ENCODE measurements at places on chromosomes 16 and 17.

- peak; percentile 44 for DNase-seq
These were observed 6.7 kb upstream of the KRT31 start for GRCh38 chr17:41404024-41404671.

GRCh38 chr17:75110234-75110937 is 617 bp downstream of the ARMC7 start:
- no peak for DNase-seq

DNA sequence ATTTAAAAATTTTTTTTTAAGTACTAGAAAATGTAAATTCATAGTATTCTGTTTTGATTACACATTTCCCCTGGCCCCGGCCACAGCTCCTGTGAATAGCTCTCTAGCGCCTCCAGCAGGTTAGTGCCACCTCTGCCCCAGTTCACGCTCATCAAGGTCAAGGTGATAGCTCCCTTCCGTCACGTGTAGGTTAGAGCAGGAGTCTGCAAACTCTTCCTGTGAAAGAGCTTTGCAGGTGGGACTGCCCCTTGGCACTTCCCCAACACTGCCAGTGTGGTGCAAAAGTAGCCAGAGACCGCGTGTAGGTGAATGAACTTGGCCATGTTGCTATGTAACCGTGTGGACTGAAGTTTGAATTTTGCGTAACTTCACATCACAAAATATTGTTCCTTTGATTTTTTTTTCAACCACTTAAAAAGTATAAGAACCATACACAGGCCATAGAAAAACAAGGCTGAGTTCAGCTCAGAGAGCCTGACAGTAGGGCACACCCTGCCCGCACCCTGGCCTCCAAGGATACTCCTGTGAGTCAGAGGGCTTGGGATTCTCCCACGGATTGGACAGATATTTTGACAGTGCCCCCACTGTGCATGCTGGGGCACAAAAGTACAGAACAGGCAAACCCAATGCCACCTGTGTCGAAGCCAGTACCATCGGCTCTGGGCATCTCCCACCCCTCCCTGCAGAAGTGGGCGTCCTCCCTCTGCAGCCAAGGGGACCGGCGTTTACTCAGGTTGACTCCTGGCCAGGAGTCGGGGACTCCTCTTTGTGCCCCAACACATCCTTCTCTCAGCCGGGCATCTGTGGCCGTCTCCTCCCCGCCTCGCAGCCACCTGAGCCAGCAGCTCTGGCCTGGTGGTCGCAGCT is 92.0 kb upstream of the CHMP6 start:
- DNase-seq = no peak

DNA sequence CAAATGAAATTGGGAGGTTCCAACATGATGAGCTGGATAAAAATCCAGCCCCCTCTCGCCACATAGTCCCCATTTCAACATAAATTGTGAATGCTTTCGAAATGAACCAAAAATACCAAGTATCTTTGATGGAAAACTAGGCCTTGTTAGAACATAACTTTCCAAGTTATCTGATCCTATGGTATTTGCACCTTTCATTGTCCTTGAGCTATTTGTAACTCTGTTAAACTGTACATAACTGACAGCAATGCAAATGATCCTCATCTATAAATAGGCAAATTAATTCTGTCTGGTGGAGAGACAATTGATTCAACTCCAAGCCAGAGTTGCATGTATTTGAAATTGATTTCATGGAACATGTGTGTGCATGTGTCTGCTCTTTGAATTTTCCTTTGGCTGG is 18.2 kb downstream of the CMTM4 start:
- DNase-seq = no peak

GRCh38 chr16:50304467-50305440 is 38.4 kb downstream of the ADCY7 start:
- DNase-seq = no peak

DNA sequence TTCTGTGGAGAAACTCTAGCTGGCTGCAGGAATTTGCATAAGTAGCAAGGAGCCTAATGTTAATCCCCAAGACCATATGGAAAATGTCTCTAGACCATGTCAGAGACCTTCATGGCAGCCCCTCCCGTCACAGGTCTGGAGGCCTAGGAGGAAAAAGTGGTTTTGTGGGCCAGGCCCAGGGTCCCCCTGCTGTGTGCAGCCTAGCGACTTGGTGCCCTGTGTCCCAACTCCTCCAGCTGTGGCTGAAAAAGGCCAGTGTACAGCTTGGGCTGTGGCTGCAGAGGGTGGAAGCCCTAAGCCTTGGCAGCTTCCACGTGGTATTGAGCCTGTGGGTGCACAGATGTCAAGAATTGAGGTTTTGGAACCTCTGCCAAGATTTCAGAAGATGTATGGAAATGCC is 306.9 kb upstream of the CA10 start:
- DNase-seq = no peak

DNA sequence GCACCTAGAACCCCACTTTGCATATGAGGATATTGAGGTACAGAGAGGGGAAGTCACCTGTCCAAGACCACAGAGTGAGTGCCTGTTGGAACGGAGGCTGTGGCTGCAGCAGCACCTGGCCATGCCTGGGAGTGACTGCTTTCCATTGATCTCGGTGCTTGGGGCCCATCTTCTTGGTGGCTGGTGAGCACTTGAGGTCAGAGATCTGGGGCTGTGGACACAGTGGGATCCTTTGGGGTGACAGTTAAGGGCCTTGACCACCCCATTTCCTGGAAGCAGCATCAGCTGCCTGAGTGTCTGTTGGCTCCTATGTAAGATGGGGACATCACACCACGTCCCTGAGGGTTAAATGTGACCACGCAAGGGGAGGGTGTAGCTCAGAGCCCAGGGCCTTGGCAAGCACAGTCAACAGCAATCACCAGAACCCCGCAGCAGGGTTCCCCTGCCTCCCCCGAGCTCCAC is 111.7 kb downstream of the IRF8 start:
- no peak for DNase-seq

- peak; percentile 77 for DNase-seq
These were observed 3.4 kb upstream of the MTSS2 start for GRCh38 chr16:70689035-70689969.

DNA sequence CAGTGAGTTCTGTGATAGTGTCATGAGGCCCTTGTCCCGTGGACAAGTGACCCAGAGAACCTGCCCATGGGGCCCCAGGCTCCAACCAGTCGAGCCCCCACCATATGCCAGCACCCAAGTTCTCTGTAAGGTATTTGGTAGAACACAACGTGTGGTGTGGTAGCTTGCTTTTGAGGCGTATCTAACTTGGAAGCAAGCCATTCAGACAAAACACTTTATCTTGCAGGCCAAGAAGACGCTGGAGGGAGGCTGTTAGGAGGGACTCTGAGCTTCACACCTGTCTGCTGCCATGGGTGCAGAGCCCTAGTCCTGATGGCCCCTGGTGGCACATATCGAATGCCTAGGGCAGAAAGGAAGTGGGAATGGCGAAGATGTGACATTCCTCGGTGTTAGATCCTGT is 1.6 kb downstream of the NDUFAF8 start:
- no peak for DNase-seq

GRCh38 chr16:16048904-16049582 is 99.6 kb downstream of the ABCC1 start:
- no peak for DNase-seq

- no peak for DNase-seq
These were observed 58.6 kb downstream of the WSB1 start for GRCh38 chr17:27352448-27353032.

- no peak for DNase-seq
These were observed 1.7 kb upstream of the STAT3 start for GRCh38 chr17:42389899-42390298.

DNA sequence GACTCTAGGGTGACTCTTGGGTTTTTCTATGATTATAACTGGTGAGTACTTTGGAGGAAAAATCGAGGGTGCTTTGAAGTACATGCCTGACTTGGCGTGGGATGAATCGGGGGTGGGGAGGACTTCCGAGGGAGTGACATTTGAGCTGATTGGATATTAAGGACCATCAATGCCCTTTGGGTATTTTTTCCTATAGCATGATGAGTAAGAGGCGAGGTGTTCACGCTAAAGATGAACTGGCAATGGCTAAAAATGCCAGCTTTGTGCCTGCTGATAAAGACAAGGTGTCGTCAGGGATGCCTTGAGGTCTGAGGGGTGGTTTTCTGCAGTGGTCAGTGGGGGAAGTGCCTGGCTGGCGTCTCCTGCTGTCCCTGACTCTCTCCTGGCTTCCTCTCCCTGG is 25.3 kb downstream of the USP43 start:
- no peak for DNase-seq

DNA sequence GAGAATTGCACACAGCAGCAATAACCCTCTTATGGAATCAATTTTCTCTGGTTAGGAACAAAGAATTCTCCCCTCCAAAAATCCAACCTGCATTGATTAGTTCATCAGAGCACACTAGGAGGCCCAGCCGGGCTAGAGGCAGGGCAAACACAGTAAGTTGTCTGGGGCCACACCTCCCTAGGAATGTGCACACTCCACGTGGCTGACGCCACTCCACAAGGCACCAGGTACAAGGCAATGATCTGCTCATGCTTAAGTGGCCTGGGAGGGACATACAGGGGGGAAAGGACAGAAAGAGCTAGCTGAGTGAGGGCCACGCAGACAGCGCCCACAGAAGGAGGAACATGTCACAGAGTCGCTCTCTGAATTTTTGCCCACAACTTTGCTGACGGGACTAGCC is 107.6 kb downstream of the SLC39A11 start:
- no peak for DNase-seq

GRCh38 chr16:52193441-52193840 is 353.5 kb downstream of the TOX3 start:
- DNase-seq = no peak

DNA sequence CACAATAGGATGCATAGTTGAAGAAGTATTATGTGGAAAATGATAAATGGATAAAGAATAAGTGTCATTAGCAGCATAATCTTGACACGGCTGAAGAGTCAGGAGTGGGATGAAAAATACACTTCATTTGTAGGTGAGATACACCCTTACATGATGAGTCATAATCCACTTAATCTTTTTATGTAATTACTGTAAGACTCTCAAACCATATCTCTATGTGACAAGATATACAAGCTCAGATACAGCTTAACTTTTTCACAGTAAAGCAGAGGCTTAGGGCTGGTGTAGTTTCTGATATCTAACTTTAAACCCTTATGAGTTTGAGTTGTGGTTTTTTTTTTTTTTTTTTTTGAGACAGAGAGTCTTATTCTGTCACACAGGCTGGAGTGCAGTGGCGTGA is 101.2 kb downstream of the FTO start:
- DNase-seq = no peak

Measured in tongue (tissue), 3 donors.